ENCODE measurements at places on chromosomes 2 and 18.
A peak's percentile ranks its signal among the peaks of the same experiment; 100 is the strongest.

- peak; percentile 33 for DNase-seq
Observed at GRCh38 chr2:71226096-71226964, 573 bp downstream of the PAIP2B start.

DNA sequence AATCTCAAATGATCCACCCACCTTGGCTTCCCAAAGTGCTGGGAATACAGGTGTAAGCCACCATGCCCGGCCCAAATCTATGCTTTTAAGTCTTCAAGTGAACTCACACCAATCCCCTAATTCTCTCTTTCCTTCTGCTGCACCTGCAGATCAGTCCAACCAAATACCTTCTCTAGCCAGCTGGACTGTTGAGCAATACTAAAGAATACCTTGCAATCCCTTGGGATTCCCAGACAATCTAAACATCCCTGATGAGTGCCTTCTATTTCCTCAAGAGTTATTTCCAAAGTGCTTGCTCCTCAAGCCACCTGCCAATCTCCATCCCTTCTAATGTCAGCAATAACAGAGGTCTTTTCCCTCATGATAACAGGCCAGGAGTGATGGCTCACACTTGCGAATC is 48.6 kb downstream of the SF3B1 start:
- DNase-seq, result no peak

- no peak for DNase-seq
Observed at GRCh38 chr2:9838391-9838790, 4.9 kb upstream of the TAF1B start.

DNA sequence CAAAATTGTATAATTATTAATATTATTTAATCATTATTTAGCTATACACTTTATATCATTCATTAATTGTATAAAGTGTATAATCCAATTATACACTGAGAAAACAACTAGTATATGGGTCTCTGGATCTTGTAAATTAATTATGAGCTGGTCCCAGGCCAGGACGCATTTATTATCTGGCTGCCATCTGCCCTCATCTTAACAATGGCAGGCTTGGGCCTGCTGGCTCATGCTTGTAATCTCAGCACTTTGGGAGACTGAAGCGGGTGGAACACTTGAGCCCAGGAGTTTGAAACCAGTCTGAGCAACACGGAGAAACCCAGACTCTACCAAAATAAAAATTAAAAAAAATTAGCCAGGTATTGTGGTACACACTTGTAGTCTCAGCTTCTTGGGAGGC is 502.2 kb upstream of the NRXN1 start:
- no peak for DNase-seq

DNA sequence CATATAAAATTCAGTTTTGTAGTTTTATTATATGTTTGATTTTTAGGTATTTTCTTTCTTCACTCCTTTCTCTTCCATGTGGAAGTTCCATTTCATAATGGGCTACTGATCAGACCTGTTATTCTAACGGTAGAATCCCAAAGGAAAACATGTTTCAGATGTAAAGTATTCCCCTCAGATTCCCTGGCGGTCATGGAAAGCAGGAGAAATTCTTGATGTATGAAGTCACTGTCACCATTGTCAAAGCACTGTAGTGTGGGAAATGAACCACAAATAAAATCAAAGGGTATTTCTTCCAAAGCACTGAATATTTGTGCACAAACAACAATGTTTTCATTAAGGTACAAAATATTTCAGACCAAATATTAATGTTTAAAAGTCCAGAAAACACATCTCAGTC is 237.3 kb upstream of the KLHL14 start:
- no peak for DNase-seq

GRCh38 chr2:21812766-21813165 is 689.0 kb downstream of the TDRD15 start:
- no peak for DNase-seq

DNA sequence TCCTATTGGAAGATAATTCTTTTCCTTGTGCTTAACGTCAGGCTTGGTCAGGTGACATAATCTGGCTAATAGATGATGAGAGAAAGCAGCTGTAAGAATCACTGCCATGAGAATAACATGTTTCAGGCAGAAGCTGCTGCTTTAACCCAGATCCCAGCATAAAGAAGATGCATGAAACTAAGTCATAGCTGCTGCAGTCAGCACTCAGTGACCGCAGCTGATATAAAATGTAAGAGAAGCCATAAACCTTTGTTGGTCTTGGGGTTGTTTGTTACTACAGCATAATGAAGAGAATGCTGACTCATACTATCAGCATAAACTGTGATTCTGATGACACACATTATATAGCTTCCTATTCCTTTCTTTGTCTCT is 274.3 kb upstream of the TRIB2 start:
- DNase-seq, result no peak

- no peak for DNase-seq
Observed at GRCh38 chr18:9334973-9335696, 562 bp downstream of the TWSG1 start.

DNA sequence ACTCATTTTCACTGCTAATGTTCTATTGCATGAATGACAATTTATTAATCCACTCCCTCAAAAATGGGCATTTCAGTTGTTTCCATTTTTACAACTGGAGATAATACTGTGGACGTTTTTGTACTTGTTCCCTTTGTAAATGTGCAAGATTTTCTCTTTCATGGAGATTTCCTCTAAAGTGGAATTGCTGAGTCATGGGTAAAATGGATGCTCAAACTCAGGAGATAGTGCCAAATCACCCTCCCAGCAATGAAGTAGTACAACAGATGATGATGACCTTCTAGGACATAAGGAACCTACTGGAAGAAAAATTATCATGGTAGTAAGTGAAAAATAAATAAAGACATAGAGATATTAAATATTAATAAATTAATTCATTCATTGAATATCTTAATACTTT is 460.8 kb upstream of the CHST9 start:
- DNase-seq, result no peak

DNA sequence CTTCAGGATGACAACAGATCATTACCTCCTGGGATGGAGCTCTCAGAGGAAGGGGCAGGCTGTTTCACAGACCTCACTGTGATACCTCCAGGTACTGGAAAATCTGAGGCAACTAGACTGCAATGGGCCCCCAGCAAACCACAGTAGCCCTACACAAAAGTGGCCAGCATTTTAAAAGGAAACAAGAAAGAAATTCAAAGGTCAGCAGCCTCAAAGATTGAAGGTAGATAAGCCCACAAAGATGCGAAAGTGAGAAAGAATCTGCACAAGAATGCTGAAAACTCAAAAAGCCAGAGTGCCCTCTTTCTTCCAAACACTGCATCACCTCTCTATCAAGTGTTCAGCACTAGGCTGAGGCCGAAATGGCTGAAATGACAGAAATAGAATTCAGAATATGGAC is 499.5 kb upstream of the CHAC2 start:
- no peak for DNase-seq

DNA sequence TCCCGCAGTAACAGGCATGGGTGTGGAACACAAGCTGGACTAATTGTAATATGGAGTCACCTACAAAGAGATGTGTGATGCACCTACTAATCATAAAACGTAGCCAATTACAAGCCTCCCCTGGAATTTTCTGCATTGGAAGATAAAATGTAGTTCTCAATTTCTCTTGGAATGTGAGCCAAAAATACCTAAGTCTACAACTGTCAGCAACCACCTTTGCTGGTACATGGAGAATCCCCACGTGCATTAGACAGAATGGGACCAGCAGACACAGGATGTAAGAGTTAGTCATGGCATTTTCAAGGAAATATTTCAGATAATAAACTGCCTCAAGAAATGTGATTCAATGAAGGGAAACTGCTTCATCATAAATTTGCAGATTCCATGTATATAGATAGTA is 85.6 kb upstream of the DCC start:
- DNase-seq, result no peak

DNA sequence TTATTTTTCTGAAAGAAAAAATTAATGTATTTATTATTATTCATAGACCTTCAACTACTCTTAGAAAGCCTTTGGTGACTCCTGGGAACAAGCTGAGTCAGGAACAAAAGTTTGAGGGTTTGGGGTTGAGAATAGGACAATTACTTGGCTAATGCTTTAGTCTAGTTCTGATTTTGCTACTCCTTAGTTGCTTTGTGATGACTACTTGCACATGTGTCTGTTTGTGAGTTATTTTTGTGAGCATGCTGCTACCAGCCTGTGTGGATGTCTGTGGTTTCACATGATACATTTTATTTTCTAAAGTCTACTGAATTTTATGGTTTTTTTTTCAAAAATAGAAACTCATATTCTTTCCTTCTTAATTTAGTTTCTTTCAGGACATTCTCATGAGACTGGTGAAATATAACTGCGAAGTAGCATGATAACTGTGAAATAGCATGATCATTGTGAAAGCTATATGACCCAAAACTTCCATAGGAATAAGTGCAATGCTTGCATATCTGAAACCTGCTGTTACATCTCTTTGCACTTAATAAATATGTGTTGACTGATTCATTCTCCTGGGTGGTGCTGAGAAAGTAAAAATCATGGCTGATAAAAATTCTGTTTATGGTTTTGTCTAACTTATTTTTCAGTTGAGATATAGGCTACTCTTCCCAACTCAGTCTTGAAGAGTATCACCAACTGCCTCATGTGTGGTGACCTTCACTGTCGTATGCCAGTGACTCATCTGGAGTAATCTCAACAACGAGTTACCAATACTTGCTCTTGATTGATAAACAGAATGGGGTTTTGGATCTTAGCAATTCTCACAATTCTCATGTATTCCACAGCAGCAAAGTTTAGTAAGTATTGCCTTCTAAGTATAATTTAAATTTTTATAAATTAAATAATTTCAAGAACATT is 17.9 kb upstream of the IL18R1 start:
- no peak for DNase-seq

DNA sequence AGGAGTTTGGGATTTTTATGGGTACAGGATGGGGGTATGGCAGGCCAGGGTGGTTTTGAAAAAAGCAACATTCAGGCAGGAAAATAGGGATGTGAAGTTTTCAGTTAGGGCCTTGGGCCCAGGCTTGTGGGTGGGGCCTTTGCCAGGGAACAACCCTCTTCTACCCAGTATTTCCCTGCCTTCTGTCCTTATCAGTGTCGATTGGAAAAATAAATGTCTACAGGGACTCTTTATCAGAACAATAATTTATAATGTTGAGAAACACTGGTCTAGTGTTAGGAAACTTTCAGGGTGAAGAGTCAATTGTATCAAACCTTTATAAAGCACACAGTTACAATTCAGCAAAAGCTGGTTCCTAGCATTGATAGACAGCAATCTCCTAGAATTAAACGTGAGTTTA is 214.1 kb upstream of the NABP1 start:
- no peak for DNase-seq

- no peak for DNase-seq
Observed at GRCh38 chr18:9516437-9517064, 41.2 kb downstream of the RALBP1 start.

- no peak for DNase-seq
Observed at GRCh38 chr18:9094307-9095226, 7.9 kb upstream of the NDUFV2 start.

GRCh38 chr2:75612862-75613243 is 33.7 kb upstream of the MRPL19 start:
- no peak for DNase-seq

- DNase-seq, result peak; percentile 71
Observed at GRCh38 chr2:157480182-157480961, 36.5 kb upstream of the CYTIP start.

DNA sequence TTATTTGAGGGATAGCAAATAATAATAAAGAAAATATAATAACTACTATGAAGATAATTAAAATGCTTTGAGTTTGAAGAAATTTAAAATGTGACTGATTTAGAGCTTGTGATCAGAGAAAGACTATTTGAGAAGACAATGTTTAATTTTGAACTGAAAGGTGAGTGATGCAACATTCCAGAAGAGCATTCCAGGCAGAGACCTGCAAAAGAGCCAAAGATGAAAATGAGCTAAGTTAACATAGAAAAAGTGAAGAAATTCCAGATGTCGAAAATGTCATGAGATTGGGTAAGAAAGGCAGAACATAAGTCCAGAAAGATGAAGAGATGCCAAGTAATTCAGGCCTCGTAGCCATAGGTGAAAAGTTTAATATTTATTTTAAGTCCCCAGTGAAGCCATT is 215.8 kb downstream of the FSIP2 start:
- DNase-seq, result no peak

- DNase-seq, result no peak
Observed at GRCh38 chr2:70645733-70646419, 92.2 kb upstream of the TGFA start.

- no peak for DNase-seq
Observed at GRCh38 chr18:21452796-21453510, 147.6 kb downstream of the ESCO1 start.

GRCh38 chr2:40488101-40488601 is 36.3 kb upstream of the SLC8A1 start:
- DNase-seq, result no peak

GRCh38 chr2:109676346-109676902 is 62.3 kb downstream of the SOWAHC start:
- peak; percentile 80 for DNase-seq

- no peak for DNase-seq
Observed at GRCh38 chr2:14256890-14257289, 375.6 kb upstream of the LRATD1 start.

GRCh38 chr18:50982802-50983179 is 15.0 kb downstream of the ELAC1 start:
- DNase-seq, result no peak

GRCh38 chr2:27857417-27858172 is 32.6 kb downstream of the RBKS start:
- no peak for DNase-seq

- no peak for DNase-seq
Observed at GRCh38 chr2:13193075-13193474, 476.3 kb downstream of the TRIB2 start.

GRCh38 chr2:127941461-127941860 is 55.7 kb upstream of the AMMECR1L start:
- DNase-seq, result no peak

DNA sequence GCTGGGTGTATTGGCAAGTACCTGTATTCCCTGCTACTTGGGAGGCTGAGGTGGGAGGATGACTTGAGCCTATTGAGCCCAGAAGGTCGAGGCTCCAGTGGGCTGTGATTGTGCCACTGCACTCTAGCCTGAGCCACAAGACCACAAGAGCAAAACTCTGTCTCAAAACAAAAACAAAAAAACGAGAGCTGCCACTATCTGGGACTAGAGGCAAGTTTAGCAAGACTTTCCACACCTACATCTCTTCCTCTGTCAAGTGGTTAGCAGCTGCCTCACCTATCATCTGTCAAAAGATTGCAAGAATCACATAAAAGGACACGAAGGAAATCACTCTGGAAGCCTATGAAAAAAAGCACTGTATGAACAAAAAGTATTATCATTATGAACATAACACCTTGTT is 55.2 kb upstream of the RIOK3 start:
- DNase-seq, result no peak

GRCh38 chr18:79476918-79477571 is 81.3 kb downstream of the NFATC1 start:
- no peak for DNase-seq

- no peak for DNase-seq
Observed at GRCh38 chr18:10234281-10234680, 220.2 kb upstream of the APCDD1 start.

- DNase-seq, result no peak
Observed at GRCh38 chr2:10190737-10191532, 68.4 kb downstream of the RRM2 start.

GRCh38 chr18:62802523-62802922 is 87.2 kb downstream of the PHLPP1 start:
- no peak for DNase-seq

Data from lower leg skin (tissue), 4 donors.